ENCODE measurements at places on chromosomes 1 and 21.

- no peak for DNase-seq
Observed at GRCh38 chr1:29208442-29208841, 22.3 kb downstream of the MECR start.

DNA sequence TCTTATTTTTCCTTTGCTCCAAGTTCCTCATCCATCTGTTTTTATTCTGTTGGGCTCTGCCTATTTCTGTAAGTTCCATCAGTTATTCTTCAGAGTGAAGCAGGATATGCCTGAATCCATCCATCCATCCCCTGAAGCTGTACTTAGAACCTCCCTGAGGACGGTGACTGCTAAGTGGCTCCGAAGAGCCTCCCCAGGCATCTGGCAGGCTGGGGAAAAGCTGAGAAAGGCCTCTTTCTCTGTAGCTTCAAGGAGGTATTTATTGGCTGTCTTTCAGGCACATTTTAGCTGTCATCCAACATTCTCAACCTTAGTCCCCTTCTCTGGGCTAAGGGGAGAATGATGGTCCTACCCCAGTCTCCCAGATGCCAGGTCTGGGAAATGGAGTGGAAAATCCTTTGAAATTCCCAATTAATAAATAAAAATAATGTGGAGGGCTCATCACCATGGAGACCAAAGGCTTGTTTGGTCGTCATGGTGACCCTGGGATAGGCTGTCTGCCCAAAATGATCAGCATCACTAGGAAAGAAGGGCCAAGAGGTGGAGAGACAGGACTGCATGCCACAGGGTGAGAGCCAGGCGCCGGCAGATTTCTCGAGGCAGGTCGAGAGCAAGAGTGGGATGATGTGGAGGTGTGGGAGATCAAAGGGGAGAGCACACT is 82.0 kb downstream of the UBIAD1 start:
- no peak for DNase-seq

- DNase-seq = no peak
Observed at GRCh38 chr1:171180670-171181069, 4.4 kb upstream of the FMO2 start.

DNA sequence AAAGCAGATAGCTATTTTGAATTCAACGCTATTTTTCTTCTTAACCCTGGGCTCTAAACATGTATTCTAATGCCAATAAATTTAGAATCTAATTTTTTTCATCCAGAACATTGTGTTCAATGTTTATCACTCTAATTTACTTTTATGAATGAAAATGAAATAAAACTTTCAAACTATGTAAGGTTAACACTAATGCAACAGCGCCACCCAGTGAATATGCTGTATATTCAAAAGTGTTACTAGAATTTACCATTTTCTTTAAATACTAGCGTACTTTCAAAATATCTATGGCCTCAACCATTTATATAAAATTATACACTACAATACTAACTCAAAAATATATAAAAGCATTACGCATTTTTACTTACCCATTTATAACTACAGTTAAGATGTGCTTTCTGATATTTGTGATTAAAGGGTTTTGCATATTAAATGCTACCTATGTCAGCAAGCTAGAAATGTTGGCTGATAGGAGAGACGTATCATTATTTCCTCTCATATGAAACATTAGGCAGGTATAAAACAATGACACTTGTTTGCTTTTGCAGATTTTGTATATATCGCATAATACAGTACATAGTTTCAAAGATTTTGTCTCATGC is 5.9 kb upstream of the NUF2 start:
- DNase-seq = no peak

All from GM18507 (cell line).